ENCODE measurements at places on chromosomes 11 and 22.
A peak's percentile ranks its signal among the peaks of the same experiment; 100 is the strongest.

DNA sequence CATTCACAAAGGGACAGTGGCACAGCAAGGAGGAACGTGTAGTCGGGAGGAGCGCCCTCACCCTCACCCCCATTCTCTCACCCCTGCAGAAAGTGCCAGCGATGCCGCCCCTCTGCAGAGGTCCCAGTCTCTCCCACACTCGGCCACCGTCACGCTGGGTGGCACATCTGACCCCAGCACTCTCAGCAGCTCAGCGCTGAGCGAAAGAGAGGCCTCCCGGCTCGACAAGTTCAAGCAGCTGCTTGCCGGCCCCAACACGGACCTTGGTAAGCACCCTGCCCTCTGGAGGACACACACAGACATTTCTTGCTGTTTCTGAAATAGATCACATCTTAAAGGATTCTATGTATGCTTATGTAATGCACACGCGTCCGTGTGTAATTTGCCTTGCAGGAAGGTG is 34.9 kb downstream of the TBC1D22A start:
- DNase-seq = no peak

DNA sequence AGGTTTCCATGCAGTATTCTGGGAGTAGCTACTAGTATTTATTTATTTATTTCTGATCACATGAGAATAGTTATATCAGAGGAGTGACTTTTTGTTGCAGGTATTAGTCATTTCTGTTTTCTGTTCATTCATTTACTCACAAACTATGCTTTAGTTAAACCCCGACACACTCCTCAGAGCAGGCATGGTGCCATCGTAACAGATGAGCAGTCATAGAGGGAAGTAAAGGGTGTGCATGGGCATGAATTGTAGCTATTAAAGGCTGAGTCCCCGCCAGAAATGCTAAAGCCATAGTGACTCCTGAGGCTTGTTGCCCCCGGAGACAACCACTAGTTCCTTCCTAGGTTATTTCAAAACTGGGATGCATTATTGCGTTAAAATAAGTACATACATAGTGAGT is 10.6 kb downstream of the JHY start:
- no peak for DNase-seq

GRCh38 chr11:3021125-3021524 is 29.0 kb upstream of the NAP1L4 start:
- no peak for DNase-seq

GRCh38 chr11:118006153-118006534 is 19.9 kb downstream of the IL10RA start:
- DNase-seq = no peak

GRCh38 chr11:2742201-2742600 is 42.4 kb upstream of the KCNQ1OT1 start:
- DNase-seq = no peak

DNA sequence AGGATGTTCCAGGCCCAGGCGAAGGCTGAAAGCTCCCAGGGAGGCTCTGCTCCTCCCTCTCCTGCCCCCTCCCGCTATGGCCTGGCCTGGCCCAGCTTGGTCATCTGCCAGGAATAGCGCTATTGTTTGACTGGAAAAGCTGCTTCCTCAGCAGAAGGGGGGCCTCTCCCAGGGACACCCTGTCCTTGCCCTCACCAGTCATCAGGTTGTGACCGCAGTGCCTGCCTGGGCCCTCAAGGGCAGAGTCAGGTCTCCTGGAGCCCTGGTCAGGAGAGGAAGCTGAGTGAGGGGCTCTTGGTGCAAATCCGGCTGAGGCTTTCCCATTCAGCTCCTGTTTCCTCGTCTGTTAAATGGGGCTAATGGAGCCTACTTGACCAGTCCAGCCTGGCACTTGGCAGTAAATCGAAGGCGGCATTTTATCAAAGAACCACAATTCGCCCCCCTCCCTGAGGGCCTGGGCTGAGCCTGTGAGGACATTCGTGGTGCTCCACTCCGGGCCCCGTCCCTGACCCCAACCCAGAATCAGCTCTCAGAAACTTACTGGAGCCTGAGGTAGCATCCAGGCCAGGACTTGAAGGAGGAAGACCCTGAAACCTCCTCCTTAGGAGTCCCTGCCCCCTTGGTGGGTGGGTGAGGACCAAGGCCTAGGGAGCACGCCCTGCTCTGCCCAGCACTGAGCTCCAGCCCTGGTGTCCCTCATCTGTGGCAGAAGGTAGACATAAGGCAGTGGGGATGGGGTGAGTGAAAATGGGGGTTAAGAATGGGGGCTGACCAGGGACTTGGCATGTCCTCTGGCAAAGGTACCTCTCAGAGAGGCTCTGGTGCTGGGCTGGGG is 2.0 kb upstream of the CASTOR1 start:
- peak; percentile 70 for DNase-seq

DNA sequence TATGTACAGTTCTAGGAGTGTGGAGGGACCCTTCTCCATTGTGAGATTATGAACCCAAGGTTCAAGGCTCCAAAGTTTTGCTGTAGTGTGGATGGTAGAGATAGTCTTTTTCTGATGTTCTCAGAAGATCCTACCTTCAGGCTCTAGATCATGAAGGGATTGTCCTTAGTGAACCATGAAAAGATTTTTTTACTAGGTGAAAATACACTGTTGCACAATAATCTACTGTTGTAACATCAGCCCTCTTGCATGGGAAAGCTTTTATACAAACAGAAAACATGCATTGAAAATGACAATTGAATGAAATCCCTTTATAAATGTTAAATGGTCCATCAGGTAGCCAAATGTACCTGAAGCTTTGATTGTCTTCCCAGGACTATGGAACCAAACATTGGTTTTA is 177.8 kb downstream of the FAM76B start:
- DNase-seq = no peak

DNA sequence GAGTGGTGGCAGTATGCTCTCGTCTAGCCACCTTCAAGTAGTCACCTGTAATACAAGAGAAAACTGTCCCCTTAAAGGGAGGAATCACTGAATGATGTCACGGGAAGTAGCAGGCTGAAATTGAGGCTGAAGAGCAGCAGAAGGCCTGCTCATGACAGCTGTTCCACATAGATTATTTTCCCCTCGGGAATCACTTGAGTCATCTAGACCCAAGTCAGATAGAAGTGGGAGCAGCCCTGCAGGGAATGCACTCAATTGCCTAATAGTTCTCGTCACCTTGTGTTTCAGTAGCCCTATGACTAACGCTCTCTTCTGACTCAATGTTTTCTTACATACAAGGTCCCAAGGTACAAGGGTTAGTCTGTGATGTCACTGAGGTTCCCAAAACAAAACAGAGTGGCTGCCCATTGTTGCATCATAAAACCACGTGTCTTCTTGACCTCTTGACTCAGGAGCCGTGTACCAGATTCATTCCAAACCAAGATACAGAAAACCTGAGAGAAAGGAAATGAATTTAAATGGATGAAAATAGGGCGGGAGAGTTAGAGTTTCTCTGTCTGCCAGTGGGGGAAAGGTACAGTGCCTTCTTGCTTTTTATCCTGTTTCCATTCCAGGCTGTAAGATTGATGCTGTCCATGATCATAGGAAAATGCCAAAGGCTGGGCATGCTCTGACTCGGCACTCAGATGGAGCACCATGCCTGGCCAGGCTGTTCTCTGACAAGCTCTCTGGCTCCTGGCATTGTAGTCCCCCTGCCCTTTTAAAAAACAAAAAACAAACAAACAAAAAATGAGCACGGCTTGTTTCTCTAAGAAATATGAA is 21.6 kb upstream of the C11orf96 start:
- no peak for DNase-seq

DNA sequence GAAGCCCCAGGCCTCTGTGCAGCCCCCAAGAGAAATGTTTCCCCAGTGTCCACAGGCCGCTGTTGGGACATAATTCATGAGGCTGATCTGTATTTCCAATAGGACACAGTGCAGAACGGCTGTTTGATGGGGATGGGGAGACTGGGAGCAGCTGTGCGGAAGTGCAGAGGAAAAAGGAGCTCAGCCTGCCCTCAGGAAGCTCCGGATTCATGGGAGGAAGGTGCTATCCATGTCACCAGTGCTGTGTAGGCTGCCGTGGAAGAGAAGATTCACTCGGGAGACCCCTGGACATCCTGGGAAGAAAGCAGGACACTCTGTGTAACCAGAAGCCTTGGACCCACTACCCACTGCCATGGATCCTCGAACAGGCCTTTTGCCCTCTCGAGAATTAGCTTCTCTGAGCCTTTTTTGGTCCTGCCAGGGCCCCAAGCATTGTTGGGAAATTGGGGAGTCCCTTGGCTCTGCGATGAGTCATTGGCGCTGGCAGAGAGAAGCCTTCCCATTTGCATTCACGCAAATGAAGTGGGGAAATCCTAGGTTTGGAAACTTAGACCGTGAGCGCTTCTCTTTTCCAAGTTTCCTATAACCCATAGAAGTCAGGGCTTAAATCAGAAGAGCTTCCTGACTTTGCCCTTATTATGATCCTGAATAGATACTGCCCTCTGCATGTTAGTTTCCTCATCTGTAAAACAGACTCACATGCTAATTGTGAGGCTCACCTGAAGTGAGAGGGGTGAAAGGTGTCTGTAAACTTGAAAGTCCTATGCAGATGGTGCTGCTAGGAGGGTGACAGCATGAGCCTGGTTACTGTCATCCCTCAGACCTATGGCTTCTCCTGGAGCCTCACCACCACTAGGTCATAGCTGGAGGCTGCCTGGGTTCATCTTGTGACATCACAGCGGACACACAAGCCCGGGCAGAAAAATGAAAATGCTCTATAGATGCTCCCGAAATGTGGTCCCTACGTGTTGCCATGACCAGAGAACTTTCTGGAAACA is 229.2 kb upstream of the B3GAT1 start:
- DNase-seq = no peak

DNA sequence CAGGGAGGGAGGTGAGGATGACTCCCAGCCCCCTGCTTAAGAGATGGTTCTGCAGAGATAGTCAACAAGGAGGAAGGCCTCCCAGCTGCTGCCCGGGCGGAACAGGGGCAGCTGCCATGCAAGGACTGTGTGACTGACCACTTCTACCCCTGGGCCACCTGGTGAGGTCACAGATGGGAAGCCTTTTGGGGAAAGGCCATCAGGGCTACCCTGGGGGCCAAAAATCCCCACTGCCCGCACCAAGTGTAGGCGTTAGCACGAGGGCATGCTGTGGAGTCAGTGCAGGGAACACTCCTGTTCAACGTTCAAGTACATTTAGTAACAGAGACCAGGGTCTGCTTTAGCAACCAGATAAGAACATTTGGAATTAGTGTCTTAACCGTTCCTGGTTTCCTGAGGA is 372.9 kb downstream of the BRD1 start:
- no peak for DNase-seq

DNA sequence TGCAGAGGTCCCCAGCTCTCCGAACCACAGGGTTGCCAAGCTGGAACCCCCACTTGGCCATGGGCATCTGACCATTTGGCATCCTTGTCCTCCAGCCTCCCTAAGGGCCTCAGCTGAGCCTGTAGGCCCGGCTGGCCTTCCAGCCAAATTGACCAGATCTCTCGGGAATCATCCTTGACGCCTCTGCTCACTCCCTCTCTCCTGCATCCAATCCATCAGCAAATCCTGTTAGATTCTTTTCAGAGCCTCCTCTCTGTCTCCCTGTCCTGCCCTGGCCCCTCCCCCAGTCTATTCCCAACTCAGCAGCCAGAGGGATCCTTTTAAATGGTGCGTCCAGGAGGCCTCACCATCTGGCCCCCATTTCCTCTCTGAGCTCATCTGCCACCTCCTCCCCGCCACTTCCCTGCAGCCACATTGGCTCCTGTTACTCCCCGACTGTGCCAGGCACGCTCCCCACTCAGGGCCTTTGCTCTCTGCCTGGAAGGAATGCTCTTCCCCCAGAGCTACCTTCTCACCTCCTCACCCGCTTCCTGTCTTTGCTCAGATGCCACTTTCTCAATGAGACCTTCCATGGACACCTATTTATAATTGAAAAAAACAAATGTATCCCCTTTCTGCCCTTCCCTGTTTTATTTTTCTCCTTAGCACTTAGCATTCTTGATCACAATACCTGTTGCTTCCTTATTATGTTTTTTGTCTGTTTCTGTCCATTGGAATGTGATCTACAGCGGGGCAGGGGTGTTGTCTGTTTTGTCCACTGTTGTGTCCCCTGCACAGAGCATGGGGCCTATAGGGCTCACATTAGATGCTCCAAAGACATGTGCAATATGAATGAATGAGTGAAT is 78.1 kb downstream of the NFAM1 start:
- DNase-seq = no peak

GRCh38 chr11:47001781-47002181 is 65.2 kb downstream of the CSTPP1 start:
- DNase-seq = no peak

DNA sequence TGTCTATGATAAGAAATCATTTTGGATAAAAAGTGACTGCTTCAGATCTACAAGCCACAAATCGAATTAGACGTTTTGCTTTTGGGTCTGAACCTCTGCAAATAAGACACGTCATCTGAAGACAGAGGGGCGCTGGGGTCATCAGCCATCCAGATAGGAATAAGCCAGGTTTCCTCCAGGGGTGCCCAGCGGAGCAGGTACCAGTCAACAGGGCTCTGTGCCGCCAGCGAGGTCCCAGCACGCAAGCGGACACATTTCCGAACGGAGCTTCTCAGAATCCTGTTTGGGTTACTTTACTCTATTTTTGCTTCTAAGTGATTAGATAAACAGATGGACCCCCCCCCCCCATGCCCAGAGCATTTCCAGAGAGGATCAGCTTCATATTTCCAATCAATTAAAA is 873.8 kb downstream of the BRD1 start:
- DNase-seq = no peak

GRCh38 chr22:17969701-17970113 is 54.7 kb downstream of the MICAL3 start:
- DNase-seq = no peak

- DNase-seq = no peak
Measured at GRCh38 chr22:45838305-45838887, 138.6 kb downstream of the WNT7B start.

DNA sequence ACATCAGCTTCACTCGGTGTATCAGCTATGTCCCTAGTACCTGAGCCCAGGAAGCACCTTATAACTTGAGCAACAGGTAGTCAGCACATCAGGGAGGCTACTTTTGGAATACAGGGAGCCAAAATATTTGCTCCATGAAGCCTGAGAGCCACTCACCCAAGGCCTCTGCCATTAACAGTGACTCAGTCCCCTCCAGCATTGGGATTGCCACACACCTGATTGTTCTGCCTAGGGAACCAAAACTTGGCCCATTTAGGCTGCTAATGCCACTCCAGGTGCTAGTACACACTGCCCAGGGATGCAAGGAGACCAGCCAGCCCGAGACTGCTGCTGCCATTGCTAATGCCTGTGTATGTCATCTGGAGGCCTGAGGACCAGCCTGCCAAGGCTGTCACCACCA is 773.6 kb upstream of the TENM4 start:
- DNase-seq = no peak

- DNase-seq = peak; percentile 96
Measured at GRCh38 chr22:23144932-23145877, at the start of gene RAB36. TSS of gene RAB36 (plus strand) at chr22:23145477. CDS start at chr22:23146617, 1,140 bp downstream.

GRCh38 chr11:61484541-61484940 is 24.0 kb upstream of the LRRC10B start:
- no peak for DNase-seq

DNA sequence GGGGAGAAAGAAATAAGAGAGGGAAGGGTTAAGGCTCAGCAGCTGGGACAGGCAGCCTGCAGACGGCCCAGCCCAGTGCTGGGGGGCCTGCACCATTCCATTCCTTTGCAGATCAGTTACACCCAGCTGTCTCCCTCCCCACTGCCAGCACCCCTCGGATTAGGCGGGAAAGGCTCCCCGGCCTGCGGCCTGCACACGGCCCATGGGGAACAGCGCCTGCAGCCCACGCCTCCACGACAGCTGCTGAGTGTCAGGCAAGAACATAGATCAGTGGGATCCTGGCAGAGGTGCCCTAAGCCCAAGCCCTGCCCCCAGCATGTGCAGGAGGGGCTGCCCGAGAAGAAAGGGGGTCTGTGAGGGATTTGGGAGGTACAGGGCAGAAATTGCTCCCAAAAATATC is 65.8 kb upstream of the MYOD1 start:
- no peak for DNase-seq
